ENCODE measurements at places on chromosomes 7 and 10. TPM values are rescaled to one million over a fixed set of nuclear protein-coding genes. Genes with fewer than 3 reads are reported as not detected.
A peak's percentile ranks its signal among the peaks of the same experiment; 100 is the strongest.

FAM131B gene
- total RNA-seq: 3.1 TPM

TAC1 gene
- 3.0 TPM for total RNA-seq

DNA sequence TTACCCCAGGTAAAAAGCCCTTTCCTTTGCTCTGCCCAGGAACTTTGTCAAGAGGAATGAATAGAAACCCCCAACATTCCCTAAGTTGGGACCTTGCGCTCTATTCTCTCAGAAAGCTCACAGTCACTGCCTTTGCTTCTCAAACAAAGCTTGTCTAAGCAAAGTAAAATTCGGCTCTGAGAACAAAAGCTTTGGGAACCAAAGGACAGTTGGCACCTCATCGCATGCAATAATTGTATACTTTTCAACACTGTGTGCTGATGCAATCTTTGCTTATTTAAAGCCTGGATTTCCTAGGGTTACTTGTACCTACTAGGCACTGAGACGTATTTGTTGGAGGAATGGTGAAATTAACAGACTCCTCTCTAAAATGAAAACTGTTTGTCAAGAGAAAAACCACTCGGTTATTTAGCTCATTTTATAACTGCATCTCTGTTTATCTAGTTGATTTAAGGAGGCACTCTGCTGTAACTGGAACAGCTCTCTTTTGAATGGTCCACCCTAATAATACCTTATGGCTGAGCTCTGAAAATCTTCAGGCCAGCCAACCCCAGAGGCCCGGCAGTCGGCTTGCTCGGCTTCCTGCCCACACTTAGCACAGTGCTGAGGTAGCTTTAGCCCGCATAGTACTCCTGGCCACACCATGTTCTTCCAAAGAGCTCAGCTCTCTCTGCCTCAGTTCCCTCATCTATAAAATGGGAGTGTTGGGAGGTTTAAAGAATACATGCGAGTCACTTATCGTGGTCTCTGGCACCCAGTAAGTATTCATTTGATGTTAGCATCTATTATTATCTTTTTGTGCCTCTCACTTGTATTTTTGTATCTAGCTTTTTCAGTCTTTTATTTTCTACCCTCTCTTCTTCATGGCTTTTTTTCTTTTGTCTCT lies 80.2 kb upstream of the PRR15 start:
- no peaks in the 10 kb centered on the region for H3K36me3 ChIP-seq
- no peak overlapping the region for H3K4me3 ChIP-seq
- no peaks in the 10 kb centered on the region for H3K27me3 ChIP-seq
- no peak overlapping the region for H3K27ac ChIP-seq
- no peaks in the 10 kb centered on the region for H3K4me1 ChIP-seq

DNA sequence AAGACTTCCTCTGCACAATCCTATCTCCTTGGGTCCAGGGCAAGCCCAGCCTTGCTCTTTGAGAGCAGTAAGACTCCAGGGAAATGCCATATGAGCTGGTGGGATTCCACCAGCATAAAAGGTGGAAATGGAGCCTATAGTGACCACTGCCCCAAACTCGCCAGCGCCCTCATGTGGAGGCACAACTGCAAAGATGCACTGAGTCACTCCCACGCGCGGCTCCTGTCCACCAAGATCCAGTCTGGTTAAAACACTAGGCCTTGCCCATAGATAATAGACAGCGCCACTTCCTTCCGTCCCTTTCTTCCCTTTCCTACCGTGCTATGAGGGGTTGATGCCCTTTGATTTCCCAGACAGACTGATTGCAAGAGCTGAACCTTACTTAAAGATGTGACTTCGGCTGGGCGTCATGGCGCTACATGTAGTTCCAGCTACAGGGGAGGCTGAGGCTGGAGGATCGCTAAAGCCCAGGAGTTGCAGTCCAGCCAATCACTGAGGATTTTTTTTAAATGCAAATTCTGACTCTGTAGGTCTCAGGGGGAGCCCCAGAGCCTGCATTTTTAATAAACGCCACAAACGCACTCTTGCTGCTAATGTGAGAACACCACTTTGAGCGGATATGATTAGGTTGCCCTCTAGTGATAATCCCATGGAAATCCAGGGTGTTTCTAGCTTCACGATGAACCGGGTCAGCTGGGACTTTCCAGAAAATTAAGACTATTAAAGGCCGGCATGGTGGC lies 136.5 kb downstream of the EPC1 start:
- H3K27ac ChIP-seq: no peak overlapping the region
- peak; percentile 34 for DNase-seq
- H3K36me3 ChIP-seq: no peaks in the 10 kb centered on the region
- H3K27me3 ChIP-seq: peaks cover 10% of the 10 kb centered on the region
